ENCODE measurements at places on chromosomes 7 and 10.
A peak's percentile ranks its signal among the peaks of the same experiment; 100 is the strongest.

- DNase-seq: no peak
Measured at GRCh38 chr7:69906283-69906995, 308.2 kb downstream of the AUTS2 start.

- no peak for DNase-seq
Measured at GRCh38 chr7:30694218-30694745, 12.0 kb upstream of the CRHR2 start.

DNA sequence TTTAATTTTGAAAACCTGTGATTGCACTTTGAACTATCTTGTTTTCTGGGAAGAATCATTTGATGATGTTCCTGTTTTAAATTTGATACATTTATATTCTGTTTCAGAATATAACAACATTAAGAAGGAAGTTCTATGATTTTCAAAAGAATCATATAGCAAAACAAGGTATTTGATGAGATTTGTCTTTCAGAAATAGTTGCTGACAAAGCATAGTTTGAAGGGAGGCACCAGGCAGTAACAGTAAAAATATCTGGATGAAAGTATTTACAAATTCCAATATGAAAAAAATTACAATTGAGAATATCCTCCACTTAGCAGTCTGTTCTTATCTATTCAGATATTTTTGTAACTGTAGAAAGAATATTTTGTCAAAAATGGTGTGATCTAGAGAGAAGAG is 266.1 kb upstream of the CSTF2T start:
- no peak for DNase-seq

- DNase-seq: no peak
Measured at GRCh38 chr7:98949336-98950044, 71.2 kb downstream of the TRRAP start.

DNA sequence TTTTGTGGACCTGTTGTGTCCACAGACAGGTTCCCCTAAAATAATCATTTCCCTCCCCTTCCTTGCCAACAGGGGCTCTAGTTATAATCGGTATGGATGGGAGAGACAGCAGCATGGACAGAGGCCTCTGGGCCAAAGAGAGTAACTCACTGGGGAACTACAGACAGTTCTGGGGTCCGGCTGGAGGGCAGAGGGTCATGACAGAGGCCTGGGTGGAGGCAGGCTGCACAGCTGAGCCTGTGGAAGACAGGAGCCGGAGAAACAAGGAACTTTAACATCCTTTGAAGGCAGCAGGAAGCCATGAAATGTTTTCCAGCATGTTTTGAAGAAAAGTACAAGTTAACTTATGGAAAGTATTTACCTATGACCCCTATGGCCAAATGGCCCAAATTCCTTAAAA is 68.6 kb downstream of the PDIA4 start:
- no peak for DNase-seq

DNA sequence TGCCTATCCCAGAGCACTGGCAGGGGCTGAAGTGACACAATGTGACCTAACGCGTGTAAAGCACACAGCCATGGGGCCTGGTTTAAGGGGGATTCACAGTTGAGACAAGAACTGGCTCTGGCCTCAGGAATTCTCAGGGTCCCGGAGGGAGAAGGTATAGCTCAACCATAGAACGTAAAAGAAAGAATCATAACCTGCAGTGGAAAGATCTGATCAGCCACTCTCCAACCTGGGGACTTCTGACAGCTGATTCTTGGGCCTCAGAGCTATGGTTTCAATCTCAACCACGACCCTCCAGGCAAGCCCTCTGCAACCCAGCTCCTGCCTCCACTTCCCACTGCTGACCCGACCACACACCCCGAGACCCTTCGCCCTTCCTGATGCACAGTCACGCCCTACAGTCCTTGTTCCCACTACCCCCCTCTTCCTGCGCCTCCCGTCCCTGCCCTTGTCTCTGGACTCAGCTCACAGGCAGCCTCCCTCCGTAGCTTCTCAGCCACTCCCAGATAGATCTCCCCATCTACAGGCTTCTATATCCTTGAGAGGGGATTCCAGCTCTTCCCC is 245.2 kb downstream of the BUB3 start:
- no peak for DNase-seq

DNA sequence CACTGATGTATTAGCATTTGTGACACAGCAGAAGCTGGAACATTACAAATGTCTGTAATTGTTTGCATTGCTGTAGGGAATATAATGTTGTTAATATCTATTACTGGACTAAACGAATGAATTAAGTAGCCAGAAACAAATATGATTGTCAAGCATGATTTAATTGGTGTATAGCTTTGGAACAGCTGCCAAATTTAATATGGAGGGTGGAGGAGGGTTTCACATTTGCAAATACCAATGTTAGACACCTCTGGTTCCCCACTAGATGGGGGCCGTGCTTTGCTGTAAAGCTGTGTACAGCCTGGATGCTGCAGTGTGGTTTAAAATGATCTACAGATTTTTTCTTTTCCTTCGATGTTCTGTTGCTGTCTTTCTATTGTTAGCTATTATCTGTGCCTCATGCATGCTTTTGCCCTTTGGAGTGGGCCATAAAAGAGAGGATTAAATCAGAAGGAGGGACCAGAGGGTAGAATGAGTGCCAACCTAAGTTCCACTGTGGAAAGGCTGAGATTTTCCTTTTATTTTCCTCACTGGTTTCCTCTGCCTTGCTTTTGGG is 23.1 kb downstream of the DNAJB9 start:
- DNase-seq: no peak

- no peak for DNase-seq
Measured at GRCh38 chr10:59108886-59109288, 67.6 kb upstream of the PHYHIPL start.

GRCh38 chr7:122143376-122143750 is 686 bp downstream of the AASS start:
- DNase-seq: no peak

DNA sequence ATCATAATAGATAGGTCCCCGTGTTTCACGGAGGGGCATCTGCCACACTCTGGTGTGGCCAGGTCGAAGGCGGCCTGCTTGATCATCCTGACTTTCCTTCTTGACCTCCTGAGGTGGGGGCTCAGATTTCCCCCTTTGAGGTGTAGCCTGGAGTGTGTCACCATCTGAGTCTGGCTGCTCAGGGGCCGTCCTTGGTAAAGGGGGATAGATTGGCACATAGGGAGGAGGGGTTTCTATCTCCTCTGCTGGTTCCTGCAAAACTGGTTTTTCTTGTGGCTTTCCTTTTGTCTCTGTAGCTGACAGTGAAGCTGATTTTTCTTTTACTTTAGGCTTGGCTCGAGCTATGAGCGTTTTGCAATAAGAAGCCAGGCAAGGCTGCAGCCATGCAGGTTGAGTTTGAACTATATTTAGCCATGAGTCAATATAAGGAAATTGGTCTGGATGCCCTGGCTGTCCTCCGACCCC is 7.1 kb upstream of the ZNF117 start:
- DNase-seq: no peak

- no peak for DNase-seq
Measured at GRCh38 chr7:5276611-5277010, 6.1 kb upstream of the SLC29A4 start.

DNA sequence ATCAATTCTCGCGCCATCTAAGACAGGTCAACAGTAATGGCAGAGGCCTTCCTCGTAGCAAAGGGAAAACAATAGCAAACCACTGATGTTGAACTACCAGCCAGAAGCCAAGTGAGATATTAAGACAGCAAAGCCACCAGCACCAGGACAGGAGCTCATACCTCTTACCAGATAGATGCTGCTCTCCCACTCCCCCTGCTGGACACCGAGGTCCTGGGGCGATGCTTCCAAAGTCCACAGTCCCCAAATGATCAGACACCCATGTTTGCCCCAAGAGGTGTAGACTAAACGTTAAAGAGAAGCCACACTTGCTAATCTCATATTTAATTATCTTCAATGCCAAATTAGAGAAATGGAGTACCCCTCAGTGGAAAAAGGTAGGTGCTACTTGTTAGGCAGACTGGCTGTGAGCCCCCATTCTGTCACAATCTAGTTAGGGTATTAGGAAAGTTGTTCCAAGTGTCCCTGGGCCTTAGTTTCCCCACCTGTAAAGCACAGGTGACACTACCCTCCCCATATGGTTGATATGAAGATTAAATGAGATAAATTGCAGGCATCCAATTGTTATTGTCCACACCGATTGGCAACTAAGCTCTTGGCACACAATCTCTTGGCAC is 39.9 kb downstream of the TOMM7 start:
- DNase-seq: peak; percentile 72

DNA sequence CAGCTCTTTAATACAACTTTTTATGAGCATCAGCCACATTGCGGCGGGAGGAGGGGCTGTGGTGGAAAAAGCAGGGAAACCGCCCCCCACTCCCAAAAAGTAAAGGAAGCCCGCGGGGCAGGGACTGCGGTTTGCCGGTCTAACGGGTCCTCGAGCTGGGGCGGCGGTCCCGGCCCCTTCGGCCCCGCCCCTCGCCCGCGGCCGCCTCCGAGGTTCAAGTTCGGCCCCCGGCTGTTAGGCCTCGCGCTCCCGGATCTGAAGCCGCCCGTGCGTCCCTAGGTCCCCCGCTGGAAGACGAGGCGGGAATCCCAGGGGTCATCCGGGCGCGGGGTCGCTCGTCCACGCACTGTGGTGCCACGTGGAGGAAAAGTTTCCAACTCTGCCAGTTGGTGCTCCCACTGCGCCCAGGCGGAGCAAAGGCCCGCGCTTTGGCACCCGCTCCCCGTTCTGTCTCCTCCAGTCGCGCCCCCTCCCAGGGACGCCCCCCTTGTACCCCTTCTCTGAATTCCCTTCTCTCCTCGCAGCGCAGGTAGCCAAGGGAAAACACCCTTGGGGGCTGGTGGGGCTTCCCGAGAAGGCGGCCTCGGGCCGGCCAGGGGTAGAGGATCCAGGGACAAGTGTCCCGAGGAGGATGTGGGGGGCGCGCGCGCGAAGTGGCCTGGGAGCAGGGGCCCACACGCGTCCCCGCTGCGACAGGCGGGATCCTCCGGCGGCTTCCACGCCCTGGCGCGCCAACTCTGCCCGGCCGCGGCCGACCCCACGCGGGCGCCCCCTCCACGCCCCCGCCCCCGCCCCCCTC is 798 bp upstream of the AUTS2 start:
- DNase-seq: no peak

- no peak for DNase-seq
Measured at GRCh38 chr10:95561864-95562177, 650 bp upstream of the SORBS1 start.

GRCh38 chr10:45550903-45551786 is 121.4 kb downstream of the ZFAND4 start:
- no peak for DNase-seq

DNA sequence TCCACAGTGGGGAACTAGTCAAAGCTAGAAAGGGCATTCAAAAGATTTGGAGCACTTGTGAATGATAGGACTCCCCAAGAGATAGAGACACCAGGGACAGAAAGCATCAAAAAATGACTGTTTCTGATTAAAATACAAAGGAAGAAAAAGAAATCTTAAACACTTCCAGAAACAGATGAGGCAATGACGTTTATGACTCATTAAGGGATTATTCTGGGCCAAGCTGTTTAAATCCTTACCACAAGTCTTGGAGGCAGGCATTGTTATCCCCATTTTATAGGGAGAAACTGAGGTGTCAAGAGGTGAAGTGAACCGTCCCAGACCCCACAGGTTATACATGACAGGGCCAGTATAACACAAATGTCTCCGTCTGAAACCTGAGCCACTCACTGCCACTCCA is 68.3 kb upstream of the AMPH start:
- DNase-seq: no peak

DNA sequence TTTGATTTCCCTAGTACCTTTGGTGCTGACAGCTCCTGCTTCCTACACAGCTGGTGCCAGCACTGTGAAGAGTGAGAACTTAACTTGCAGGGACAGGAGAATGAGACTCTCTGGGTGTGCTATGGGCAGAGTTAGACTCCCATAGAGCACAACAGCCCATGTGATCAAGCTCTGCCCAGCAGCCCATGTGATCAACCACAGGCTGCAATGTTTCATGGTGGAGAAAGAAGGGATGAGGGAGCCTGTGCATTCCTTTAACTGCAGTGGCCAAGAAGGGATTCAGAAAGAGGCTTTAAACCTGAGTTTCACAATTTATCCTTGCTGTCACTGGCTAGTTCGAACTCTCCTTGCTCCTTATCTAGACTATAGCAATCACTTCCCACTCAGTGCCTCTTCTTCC is 10.0 kb upstream of the MEST start:
- no peak for DNase-seq

DNA sequence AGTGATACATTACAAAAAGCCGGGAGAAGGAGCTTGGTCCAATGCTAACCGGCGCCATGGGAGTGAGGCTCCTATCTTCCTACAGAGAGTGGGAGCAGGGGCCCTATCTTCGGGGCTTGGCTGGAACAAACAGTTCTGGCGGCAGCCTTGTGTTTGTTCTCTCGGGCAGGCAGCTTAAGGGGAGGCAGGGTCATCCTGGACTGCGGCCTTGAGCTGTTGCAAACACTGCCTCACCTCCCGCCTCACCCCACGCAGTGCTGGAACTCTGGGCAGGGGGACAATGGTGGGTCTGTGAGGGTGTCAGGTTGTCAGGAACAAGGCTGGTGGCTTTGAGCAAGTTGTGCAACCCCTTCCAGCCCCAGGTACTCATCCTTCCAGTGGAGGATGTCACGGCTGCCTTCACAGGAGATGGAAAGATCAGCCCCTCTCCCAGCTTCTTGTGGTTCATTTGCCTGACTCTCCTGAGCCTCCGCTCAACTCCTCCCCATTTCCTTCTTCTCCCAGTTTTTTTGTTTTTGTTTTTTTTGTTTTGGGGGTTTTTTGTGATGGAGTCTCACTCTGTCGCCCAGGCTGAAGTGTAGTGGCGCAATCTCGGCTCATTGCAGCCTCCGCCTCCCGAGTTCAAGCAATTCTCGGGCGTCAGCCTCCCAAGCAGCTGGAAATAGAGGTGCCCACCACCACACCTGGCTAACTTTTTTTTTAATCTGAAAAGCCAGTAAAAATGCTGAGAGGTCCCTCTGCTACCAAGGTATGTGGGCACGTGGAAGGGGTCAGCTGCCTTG is 57.4 kb downstream of the SPOCK2 start:
- no peak for DNase-seq

DNA sequence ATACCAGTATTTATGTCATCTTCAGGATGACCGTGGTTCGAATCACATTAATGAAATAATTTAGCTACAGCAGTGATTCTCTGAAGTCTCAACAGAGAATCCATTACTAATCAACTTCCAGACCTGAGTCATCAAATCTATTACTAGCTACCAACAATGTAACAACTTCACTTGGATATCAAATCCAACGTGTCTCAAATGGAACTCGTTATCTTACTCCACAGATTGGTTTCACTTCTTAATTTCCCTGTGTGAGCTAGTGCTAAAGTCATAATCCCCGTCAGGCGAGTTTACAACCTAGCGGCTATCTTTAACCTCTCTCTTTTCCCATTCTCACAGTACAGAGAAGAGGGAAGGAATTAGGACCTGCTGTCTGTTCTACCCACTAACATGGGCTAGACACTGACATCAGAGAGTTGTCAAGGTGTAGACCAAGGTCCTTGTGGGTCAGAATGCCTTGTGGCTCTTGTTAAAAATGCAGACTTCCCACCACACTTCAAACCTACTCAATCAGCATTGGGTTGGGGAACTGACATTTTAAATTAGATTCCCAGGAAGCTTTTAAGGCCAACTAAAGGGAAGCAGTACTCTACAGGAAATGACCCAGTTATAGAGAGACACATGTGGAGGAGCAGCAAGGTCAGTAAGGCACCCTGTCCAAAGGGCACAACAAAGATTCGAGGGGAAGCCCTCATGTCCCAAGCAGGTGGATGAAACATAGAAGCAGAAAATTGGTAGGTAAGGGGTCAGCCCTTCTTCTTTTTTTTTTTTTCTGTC is 57.3 kb upstream of the GSAP start:
- DNase-seq: no peak
